Kidney (tissue), 22 donors: ENCODE measurements at places on chromosomes 4 and X.

GRCh38 chr4:89243733-89244252 is 63.8 kb downstream of the GPRIN3 start:
- no peak for DNase-seq

- no peak for DNase-seq
These were observed 57.4 kb downstream of the PSAPL1 start for GRCh38 chr4:7377223-7377865.

DNA sequence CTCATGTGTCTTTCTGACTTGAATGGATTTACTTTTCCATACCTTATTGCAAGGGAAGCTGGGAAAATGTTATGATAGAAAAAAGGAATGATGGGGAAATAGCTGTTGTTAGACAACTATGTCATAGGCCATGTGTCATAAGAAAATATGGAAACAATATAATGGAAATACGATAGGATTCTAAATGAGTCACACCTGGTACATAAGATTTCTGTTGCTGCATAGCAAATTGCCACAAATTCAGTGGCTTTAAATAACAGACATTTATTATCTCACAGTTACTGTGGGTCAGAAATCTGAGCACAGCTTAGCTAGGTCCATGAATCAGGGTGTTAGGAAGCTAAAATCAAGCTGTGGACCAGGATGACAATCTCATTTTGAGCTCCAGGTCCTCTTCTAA is 44.6 kb upstream of the ANKRD50 start:
- DNase-seq, result no peak

DNA sequence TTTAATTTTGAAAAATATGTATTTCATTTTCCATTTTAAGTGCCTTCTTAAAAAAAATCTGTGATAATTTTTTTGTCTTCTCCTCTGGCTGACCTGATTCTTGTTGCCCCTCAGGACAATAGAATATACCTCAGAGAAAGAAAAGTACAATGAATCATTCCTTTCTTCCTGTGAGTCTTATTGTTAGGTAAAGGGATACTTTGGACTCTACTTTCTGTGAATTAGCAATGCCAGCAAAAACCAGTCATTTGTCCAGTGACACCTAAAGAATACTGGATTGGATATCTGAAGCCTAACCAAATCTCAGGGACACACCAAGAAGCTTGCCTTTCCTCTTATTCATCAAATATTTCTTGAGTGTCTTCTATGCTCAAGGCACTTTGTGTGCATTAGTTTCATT is 102.1 kb downstream of the AREG start:
- no peak for DNase-seq

- no peak for DNase-seq
These were observed 218.0 kb upstream of the AMOT start for GRCh38 chrX:113058634-113059033.

DNA sequence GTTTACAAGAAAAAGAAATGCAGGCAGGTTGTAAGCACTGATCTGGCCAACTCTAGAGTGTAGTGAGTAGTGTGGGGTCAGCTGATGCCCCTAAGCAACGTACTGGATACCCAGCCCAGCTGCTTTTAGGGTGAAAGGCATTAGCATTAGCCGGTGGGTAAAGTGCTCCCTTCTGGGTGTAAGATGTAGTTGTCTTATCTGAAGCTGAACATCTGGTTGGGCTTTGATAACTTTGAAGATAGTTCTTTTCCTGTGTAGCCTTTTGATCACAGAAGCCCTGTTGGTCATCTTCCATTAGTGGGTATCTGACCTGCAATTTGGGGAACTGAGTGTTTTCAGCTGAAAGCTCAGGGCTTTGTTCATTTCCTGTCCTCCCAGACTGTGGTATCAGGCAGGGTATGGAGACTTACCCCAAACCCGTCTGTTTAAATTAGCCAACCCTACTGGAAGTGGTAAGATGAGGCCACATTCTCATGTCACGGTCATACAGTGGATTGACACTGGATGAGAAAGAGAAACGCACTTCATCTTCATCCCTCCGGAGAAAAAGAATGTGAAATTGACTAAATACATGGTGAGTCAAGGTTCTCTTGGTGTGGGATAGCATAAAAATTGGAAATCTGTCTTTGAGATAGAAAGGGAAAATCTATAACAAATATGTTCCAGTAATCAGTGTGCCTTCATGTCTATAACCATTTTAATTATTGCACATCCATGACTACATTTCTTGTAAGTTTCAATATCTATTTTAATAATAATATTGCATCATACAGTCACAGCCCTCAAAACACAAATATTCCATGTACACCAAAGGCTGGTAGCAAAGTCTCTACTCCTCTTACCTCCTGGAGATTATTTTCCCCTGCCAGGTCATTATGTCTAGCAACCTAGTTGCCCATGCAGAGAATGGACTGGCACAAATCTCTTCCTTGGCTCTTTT is 8.7 kb downstream of the RHOH start:
- no peak for DNase-seq

DNA sequence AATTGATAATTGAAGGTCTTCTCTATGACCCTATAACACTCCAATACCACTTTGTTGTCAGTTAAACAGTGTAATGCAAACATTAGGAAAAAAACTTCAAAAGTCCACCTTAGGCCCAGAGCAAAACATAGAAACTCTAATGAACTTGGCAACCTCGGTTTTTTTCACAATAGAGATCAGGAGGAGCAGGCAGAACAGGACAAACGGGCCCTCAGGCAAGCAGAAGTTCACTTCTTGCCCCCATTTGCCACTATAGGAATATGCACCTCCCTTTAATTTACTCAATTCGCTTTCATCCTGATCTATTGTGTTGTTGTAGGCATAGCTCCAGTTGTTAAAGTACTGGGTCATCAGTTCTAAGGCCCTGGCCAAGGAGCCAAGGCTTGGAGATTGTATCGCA is 18.2 kb downstream of the ACOX3 start:
- DNase-seq, result no peak

DNA sequence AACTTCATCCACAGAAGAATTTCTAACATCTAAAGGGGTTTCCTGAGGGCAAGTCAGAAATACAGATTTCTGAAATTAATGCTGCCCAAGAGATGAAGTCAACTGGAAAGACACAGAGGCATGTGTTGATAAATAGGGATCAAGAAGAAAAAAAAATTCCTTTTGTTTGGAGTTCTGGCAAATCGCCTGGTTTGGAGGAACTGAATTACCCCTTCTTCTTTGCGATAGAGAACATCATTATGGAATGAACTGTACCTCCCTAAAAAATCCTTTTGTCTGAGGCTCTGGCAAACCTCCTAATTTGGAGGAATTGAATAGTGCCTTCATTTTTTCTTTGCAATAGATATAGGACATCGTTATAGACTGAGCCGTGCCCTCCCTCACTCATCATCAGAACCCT is 200.9 kb downstream of the DHRSX start:
- DNase-seq, result no peak

GRCh38 chr4:72295966-72296557 is 264.3 kb downstream of the NPFFR2 start:
- DNase-seq, result no peak

GRCh38 chr4:38013461-38014366 is 53.5 kb downstream of the PTTG2 start:
- DNase-seq, result no peak

GRCh38 chr4:85420831-85421230 is 54.1 kb upstream of the ARHGAP24 start:
- no peak for DNase-seq

GRCh38 chr4:83010111-83010521 is 507 bp downstream of the LIN54 start:
- DNase-seq, result no peak

DNA sequence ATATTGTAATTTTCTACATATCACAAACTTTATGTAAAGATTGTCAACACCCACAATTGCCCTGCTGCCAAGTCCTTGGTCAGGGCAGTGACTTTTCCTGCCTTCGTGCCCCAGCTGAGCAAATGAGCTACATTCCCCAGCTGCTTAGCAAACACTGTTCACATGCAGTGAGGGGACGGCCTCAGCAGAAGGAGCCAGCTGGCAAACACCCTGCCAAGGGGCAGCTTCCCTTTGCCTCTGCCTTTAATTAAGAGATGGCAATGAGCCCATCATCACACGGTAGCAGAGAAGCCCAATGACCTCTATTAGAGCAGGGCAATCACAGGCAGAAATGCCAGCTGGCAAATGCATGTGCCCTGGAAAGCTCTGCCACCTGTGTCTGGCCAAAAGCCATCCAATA is 253.4 kb downstream of the EPHA5 start:
- peak; percentile 3 for DNase-seq
